ENCODE measurements at places on chromosomes 7 and 10.

DNA sequence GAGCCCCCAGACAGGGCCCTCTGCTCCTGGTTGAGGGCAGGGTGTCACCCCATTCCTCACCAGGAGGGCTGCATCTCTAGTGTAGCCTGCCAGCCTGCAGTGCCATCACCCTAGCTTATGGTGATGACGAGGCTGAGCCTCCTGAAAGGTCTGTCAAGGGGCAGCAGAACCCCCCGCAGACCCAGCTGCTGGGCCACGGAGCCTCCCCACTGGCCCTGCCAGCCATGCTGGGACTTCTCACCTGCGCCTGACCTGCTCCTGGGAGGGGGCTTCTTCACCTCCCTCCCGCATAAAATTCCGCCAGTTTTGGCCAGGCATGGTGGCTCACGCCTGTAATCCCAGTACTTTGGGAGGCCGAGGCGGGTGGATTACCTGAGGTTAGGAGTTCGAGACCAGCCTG lies 40.4 kb upstream of the RASGEF1A start:
- DNase-seq: no peak

DNA sequence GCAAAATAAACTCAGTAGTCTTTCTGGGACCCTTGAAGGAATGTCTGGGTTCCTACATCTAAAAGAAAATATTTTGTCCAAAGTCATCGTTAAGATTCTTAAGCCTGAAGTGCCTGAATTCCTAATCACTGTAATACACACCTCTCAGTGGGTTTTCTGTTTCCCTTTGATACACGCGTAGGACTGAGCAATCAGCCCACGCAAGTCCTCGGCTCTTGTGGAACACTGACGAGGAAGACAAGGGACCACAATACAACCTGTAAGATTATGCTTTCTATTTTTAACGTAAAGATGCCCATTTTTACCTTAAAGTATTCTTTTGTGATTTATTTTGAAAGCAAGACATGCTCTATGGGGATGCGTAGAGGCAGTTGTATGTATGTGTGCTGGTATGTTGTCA lies 472.8 kb upstream of the CELF2 start:
- no peak for DNase-seq

DNA sequence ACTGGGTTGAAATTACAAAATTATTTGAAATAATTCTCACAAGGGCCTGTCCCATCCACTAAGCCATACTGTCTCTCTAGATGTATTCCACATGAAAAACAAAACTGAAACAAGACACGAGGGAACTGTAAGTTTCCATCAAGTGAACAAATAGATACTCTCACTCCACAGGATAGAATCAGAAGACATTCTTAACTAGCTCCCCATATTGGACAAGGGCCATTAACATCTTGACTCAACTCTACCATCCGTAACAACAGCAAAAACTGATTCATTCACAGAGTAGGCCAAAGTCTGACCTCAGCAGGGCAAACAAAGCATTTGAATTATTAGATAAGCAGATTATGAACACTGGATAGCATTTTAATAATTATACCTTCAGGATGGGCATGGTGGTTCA lies 29.1 kb downstream of the UBE2H start:
- peak; percentile 65 for DNase-seq

GRCh38 chr7:16668049-16668858 lies 22.3 kb downstream of the BZW2 start:
- DNase-seq: peak; percentile 78

GRCh38 chr7:91242097-91242844 lies 22.0 kb upstream of the FZD1 start:
- DNase-seq: no peak

GRCh38 chr10:99233000-99233688 lies 2.5 kb downstream of the HPSE2 start:
- DNase-seq: no peak

- no peak for DNase-seq
These were observed 109.0 kb downstream of the EBF3 start for GRCh38 chr10:129854796-129855705.

GRCh38 chr10:113454341-113455061 lies 98.4 kb upstream of the HABP2 start:
- peak; percentile 60 for DNase-seq

- DNase-seq: no peak
These were observed 826.1 kb downstream of the GRM8 start for GRCh38 chr7:126426652-126427051.

DNA sequence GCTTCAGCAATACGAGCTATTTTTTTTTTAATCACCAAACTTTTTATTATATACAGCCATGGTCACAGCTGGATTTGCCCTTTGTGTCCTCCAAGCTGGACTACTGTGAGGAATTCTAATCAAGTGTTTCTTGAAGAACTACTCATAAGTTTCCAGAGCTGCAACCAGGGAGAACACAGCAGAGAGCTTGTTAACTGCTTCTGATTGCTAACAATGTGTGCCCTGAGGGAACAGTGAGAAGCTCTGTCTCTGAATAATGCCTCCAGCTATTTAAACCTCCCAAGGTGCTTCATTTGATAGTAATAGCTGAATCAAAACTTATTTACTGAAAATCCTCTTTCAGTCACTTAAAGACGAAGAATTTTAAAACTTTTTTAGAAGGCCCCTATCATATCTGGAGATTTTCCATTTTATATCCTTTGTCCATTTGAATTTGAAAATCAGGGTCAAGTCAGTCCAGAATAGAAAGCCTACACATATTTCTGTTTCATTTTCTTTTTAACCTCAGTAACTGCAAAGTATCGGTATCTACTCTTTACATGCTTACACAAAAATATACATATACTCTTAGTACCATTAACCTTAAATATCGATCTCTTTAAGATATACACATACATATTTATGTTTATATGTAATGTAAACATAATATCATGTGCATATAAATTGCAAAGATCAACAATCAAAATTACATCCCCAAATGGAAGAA lies 1024.2 kb downstream of the GRM8 start:
- no peak for DNase-seq

DNA sequence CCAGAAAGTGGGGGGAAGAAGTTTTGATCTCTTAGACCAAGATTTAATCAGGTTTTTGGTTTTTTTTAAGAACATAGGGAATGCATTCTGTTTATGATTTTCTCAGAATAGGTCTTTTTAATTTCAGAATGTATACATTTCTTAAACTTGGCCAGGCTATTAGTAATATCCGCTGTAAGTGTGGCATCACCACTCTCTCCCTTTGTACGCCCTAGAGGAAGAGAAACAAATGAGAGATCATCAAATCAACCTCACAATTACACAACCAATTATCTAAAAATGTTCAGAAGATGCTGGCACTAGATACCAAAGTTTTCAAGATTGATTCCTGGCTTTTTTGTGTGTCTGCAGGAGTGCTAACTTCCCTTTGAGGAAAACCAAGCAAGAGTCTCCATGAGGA lies 70.0 kb downstream of the KLF6 start:
- no peak for DNase-seq

DNA sequence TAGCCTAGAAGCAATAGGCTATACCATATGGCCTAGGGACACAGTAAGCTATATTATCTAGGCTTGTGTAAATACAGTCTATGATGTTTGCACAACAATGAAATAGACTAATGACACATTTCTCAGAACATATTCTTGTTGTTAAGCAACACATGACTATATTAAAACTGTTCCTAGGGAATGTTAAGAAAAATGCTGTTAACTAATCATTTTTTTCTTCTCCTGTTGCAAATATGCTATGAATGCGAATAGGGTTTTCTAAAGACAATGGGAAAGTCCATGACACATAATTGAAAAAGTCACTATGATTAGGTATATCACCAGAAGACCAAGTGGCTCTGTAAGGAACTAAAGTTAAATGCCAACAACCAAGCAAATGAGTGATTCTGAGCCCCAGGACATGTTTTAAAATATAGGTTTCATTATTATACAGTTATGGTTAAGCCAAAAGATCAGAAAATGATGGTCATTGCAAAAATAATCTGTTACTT lies 454.0 kb upstream of the SORCS1 start:
- DNase-seq: no peak

- DNase-seq: peak; percentile 31
These were observed 103.0 kb upstream of the LSM8 start for GRCh38 chr7:118080947-118081346.

DNA sequence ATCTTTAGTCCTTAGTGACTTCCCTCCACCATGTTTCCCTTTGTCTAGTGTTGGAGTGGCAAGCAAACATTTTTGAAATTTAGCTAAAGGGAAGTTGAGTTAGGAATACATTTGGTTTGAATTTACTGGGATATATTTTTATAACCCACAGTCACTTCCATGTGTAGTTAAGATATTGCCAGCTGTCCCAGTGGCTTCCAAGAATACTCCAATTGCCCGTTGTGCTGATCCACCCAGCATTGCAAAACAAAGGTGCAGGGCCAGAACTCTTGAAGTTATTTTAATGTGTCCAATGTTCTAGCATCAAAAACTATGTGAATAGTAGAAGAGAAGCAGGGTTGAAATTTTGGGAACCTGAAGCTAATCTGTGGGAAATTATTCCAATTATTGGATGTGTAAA lies 2.5 kb upstream of the P4HA1 start:
- DNase-seq: no peak

DNA sequence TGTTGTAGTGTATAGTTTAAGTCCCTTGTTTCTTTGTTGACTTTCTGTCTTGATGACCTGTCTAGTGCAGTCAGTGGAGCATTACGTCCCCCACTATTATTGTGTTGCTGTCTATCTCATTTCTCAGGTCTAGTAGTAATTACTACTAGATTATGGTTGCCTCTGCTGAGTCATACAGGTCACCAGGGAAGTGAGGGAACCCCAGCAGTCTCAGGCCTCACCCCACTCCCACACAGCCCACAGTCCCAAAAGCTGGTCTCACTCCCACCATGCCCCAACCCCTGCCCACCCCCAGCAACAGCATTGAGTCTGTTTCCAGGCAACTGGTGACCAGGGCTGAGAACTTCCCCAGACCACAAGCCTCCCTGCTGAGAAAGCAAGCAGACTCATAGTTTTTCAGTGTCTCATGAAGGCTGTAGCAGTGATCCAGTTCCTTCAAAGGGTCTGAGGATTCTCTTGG lies 88.0 kb downstream of the PLXDC2 start:
- no peak for DNase-seq

- DNase-seq: no peak
These were observed 4.8 kb downstream of the LRRC18 start for GRCh38 chr10:48934672-48935501.

- peak; percentile 15 for DNase-seq
These were observed 26.6 kb downstream of the FAM3C start for GRCh38 chr7:121369462-121369861.

- DNase-seq: no peak
These were observed 31.0 kb upstream of the ARHGAP12 start for GRCh38 chr10:31959461-31960173.

- no peak for DNase-seq
These were observed 287.1 kb downstream of the SFMBT2 start for GRCh38 chr10:7123774-7124173.

GRCh38 chr7:112510001-112510742 lies 29.4 kb downstream of the LSMEM1 start:
- DNase-seq: peak; percentile 59

GRCh38 chr10:16777473-16778370 lies 39.5 kb downstream of the RSU1 start:
- peak; percentile 62 for DNase-seq

GRCh38 chr7:38318803-38319416 lies 45.5 kb upstream of the TARP start:
- peak; percentile 72 for DNase-seq

DNA sequence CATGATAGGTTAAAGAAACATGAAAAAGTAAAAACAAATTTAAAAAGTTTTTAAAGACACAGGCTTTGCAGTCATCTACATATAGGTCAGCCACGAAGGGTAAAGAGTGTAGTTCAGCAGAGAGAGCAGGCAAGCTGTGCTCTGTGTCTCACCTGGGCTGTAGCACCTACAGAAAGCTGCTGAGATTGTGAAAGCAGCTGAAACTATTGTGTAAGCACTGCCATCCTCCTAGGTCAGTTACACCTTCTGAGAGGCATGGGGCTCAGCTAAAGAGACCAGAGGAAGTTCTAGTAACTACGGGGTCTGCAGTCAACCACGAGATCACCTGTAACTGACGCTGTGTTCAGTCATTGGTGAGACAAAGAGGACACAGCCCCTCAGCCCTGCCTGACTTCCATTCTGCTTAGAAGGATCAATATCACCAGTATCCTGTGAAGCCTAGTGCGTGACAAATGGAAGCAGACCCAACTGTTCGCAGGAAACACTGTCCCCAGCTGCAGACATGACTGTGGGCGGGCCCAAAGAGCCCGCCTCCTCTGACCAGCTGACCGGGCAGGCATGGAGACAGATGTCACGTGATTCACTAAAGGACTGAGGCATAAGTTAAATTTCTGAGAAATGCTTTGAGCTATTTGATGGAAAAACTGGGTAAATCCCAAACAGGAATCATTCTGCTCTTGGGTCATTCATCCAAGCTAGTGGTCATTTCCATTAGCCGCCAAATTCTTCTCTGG lies 87.9 kb downstream of the EBF3 start:
- no peak for DNase-seq

DNA sequence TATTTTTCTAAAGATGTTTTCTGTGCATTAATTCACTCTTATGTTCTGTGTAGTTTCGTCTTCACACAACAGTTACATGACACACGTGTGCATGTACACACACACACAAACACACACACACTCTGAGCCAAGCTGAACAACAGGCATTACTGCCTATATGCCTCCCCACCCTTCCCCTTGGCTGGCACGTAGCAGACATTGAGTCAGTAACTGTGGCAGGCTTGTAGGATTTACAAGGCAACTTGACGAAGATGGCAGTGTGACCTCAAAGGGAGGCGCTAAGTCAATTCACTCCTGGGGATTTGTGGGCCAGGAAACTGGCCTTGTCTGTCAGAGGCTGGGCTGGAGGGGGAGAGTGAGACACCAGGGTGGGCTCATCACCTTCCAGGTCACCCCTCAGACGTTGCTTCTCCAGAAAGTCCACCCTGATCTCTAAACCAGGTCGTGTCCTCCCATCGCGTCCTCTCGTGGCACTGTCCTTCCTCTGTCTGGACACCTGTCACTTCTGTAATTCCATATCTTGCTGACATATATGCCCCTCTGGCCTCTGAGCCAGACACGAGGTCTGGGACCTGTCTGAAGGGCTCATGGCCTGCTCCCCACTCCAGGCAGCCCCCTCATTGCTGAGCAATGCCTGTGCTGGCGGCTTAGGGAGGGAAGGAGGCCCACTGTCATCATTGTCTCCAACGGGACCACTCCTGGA lies 41.1 kb upstream of the INPP5A start:
- no peak for DNase-seq

DNA sequence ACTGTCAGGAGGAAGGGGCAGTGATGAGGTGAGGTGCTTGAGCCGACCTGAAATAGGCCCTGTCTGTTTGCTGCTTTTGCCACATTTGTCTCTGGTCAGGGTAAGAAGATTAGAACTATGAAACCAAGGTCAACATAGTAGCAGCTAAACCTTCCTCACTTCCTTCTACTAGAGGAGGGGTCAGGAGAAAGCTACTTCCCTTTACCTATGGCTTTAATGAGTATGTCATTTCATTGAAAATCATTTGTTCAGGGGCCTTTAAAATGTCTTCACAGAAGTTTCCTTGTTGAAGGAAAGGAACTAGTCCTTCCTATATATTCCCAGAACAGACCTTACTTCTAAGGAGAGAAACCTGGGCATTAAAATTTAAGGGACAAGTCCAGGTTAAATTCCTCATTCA lies 19.0 kb downstream of the HYAL4 start:
- no peak for DNase-seq
